Upper lobe of right lung (tissue), 1 donor: ENCODE measurements at places on chromosomes 2 and 18. TPM values are rescaled to one million over a fixed set of nuclear protein-coding genes. Genes with fewer than 3 reads are reported as not detected.
A peak's percentile ranks its signal among the peaks of the same experiment; 100 is the strongest.

Gene SP140
- total RNA-seq: 12.7 TPM

DNA sequence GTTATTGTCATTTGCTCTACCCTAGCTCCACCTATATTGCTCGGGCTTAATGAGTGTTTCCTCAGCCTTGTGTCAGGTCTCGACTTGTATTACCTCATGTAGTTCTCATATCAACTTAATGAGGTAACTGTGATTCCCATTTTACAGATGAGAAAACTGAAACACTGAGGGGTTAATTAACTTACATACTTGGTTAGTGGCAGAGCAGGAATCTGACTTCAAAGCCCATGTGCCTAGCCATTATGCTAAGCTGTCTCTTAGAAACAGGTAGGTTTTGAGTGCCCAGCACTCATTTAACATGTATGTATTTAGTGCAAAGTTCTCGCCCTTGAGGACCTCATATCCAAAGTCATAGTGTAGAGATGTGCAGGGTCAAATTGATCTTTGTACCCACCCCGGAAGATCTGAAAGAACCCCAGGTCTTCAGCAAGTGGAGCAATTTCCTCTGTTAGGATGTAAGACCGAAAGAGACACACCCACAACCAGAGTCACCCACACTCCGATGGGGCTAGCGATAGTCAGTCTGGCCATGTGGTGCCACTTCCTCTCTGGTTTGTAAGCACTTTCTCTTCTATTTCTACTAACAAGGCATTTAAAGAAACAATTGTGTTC is 121.0 kb upstream of the SLC39A10 start:
- peak; percentile 68 for DNase-seq

Gene STPG4
- not detected for total RNA-seq

- DNase-seq: no peak
These were observed 96.2 kb downstream of the CABLES1 start for GRCh38 chr18:23231340-23232021.

- no peak for DNase-seq
These were observed 9.3 kb downstream of the PSTPIP2 start for GRCh38 chr18:46062781-46063180.

DNA sequence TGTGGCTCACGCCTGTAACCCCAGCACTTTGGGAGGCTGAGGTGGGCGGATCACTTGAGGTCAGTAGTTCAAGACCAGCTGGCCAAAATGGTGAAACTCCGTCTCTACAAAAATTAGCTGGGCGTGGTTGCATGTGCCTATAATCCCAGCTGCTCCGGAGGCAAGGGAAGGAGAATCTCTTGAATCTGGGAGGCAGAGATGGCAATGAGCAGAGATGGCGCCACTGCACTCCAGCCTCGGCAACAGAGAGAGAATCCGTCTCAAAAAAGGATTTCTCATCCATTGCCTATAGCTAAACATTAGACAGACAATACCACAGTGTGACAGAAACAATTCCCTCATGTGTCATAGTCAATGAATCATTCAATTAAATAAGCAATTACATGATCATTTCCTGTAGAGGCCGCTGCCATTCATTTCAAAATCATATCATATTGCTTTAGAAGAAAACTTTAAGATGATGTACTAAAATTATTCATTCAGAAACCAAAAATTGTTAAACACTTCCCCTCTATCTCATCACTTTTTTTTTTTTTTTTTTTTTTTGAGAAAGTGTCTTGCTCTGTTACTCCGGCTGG is 69.5 kb upstream of the TGIF1 start:
- no peak for DNase-seq

- no peak for DNase-seq
These were observed 158.4 kb upstream of the FHL2 start for GRCh38 chr2:105557021-105557920.

Gene CHRND
- not detected for total RNA-seq

GRCh38 chr18:73841661-73842060 is 306.0 kb downstream of the FBXO15 start:
- DNase-seq: no peak

DNA sequence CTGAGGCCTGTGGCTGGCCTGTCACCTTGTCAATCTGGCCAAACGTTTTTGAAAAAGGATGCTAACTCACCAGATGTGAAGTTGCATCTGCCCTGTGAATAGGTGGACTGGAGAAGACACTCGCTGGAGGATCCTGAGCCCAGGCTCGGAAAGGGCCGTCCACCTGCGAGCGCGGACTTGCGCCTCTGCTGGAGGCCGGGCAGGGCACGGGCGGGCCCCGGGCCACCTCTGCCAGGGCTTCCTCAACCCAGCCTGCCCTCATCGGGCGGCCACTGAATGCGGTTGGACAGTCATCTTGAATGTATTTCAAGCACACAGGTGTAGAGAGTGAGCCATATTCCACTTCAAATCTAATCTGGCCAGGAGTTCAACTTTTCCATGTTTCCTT is 83.9 kb downstream of the FAM210A start:
- DNase-seq: no peak

DNA sequence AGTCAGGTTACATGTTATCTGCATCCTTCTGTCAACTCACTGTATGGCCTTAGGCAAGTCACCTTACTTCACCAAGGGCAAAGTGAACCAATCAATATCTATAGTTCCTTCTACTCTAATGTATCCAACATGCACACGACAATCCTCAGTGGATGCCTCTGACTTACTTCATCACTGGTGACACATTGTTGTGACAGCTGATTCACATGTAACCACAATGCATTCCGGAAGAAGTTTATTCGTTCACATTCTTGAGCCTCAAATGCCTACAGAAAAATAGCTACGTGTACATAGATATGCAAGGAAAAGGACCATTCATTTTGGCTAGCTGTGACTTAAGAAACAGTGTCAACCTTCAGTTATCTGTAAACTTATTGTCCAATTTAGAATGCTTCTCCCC is 26.3 kb upstream of the EPG5 start:
- DNase-seq: no peak

Gene DCC
- 7.1 TPM for total RNA-seq

Gene CENPA
- 0.78 TPM for total RNA-seq

Gene C1QL2
- not detected for total RNA-seq

- DNase-seq: no peak
These were observed 91.6 kb downstream of the INO80D start for GRCh38 chr2:205994344-205994743.

DNA sequence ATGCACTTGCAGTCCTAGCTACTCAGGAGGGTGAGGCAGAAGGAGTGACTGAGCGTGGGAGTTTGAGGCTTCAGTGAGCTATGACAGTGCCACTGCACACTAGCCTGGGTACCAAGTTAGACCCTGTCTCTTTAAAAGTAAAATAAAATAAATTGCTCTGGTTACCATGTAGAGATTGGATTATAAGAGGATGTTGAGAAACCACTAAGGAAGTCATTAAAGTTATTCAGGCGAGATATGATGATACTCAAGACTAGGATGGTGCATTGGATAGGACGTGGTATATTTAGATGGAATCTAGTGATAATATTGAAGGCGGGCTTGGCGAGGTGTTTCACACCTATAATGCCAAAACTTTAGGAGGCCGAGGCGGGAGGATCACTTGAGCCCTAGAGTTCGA is 50.6 kb downstream of the BMPR2 start:
- DNase-seq: no peak

- no peak for DNase-seq
These were observed 57.7 kb downstream of the MRPL35 start for GRCh38 chr2:86256982-86257381.

- no peak for DNase-seq
These were observed 57.9 kb downstream of the LIPG start for GRCh38 chr18:49619801-49620200.

DNA sequence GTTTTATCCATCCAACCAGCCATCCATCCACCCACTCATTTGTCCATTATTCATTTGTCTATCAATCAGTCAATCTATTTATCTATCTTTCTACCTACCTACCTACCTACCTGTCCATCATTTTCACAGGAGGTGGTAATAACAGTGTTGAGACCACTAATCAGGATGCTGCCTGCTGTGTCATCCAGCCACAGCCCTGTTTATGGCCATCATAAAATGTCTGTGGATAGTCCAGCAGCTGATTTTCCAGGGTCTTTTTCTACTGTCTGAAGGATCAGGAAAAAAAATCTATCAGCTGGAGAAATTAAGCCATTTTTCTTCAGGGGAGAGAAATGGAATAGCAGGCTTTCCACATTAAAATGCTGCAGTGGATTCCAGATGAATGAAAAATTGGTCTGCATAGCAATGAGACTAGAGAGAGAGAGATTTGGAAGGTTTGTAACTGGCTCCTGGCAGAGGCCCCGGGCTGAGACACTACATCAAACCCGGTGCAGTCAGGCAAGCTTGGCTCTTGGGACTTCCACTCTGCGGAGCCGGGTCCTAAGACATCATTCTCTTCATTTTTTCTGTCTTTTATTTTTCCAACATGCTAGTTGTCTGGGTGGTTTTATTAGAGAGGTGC is 33.0 kb upstream of the BOD1L2 start:
- DNase-seq: no peak

Gene CD28
- total RNA-seq: 2.5 TPM

Gene MIB1
- total RNA-seq: 31.3 TPM

DNA sequence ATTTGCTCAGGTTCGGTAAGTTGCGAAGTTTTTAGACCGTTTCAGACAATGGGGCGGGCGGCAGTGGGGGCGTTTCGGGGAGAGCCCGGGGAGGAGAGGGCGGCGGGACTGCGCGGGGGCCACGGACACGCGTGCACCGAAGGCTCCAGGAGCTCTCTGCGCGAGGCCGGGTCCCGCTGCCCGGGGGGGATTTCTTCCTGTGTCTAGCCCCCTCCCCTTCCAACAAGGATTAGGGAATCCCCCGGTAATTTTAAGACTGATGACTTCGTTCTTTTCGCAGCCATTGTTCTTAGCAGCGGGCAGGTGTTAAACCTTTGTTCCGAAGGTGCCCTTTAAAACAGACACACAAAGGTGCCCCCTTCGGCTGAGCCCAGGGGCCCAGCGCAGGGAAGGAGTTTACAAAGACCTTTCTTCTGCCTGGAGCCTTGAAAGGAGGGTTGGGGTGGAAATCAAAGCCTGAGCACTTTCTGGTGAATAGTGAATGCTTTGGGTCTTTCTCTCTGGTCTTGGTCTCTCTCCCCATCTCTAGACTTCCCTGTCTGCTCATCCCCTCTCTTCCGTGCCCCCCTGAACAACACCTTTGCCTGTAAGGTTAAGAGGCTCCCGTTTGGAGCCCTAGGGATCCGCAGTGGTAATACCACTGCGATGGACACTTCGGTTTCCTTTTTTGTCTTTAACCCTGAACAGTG is 2.1 kb downstream of the TRIB2 start:
- no peak for DNase-seq

DNA sequence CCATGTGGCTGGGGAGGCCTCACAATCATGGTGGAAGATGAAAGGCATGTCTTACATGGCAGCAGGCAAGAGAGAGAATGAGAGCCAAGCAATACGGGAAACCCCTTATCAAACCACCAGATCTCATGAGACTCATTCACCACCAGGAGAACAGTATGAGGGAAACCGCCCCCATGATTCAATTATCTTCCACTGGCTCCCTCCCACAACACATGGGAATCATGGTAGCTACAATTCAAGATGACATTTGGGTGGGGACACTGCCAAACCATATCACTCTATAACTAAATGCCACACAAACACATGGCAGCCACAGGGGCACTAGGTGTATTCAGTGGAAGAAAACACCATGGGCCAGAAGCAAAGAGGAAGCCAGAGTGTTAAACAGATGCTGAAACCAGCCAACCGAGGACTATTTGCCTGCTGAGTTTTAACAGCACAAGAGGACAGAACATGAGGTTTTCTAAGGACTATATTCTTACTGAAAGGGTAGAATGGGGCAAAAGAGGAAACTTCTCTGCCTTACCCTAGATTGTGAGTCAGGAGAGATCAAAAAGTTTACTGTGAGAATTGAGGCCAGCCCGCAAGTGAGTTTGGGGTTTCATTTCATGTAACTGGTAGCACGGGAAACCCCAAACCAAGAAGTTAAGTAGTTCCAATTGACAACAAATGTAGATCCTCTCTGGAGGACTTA is 49.2 kb downstream of the SIGLEC15 start:
- no peak for DNase-seq

GRCh38 chr2:66439812-66440542 is 5.1 kb downstream of the MEIS1 start:
- no peak for DNase-seq

DNA sequence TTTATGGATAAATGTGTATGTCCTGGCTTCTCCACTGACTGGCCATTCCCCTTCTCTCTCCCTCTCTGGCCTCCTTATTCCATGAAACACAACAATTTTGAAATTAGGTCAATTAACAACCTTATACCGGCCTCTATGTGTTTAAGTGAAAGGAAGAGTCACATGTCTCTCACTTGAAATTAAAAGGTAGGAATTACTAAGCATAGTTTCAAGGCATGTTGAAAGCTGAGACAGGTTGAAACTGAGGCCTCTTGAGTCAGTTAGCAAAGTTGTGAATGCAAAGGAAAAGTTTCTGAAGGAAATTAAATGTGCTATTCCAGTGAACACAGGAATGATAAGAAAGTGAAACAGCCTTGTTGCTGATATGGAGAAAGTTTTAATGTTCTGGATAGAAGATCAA is 69.7 kb downstream of the ADAM23 start:
- no peak for DNase-seq

DNA sequence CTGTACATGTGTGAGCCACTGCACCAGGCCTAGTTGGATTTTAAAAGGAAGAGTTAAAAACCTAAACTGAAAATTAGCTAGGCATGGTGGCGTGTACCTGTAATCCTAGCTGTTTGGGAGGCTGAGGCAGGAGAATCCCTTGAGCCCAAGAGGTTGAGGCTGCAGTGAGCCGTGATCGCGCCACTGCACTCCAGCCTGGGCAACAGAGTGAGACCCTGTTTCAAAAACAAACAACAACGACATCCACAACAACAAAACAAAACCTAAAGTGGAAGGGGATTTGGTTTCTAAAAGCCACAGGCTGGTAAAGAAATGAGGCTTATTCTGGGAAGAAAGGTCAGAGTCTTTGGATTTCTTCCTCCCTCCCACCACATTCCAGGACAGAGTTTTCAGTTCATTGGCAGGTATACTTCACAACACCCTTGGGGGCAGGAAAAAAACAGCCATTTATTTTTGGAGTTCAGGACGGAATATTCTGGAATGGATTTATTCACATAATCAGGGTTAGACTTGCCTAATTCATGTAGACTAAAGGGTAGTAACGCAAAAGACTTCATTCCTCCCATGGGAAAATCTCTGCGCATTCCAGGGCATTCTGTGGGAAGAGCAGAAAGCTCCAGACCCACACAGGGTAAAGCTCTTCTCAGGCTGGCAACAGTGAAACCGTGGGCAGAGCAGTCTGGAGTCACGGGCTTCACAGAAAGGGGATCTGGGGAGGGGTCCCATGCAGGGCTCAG is 34.9 kb downstream of the TEX44 start:
- DNase-seq: no peak

- DNase-seq: no peak
These were observed 163.1 kb downstream of the CCDC178 start for GRCh38 chr18:33277431-33277830.
